ENCODE measurements at places on chromosomes 12 and 14. TPM values are rescaled to one million over a fixed set of nuclear protein-coding genes. Genes with fewer than 3 reads are reported as not detected.

Gene SLC7A8
- 7.0 TPM for polyA plus RNA-seq

Gene CLEC1A
- polyA plus RNA-seq: 1.5 TPM

Gene LTBP2
- polyA plus RNA-seq: 2.8 TPM

Gene ALG10
- polyA plus RNA-seq: 1.2 TPM

Gene ZC3H14
- polyA plus RNA-seq: 41.0 TPM

Gene SLC17A8
- 2.3 TPM for polyA plus RNA-seq

Gene KCNC2
- 3.5 TPM for polyA plus RNA-seq

Gene NGB
- 28.3 TPM for polyA plus RNA-seq

Gene TAS2R10
- polyA plus RNA-seq: not detected

Gene ANO4
- 9.0 TPM for polyA plus RNA-seq

Gene SAMD4A
- polyA plus RNA-seq: 3.1 TPM

Gene HOXC6
- polyA plus RNA-seq: not detected

Gene VRTN
- polyA plus RNA-seq: not detected

Gene WDHD1
- polyA plus RNA-seq: 7.4 TPM

Gene OASL
- polyA plus RNA-seq: 1.1 TPM

Gene CACNA2D4
- polyA plus RNA-seq: not detected

Gene RERGL
- polyA plus RNA-seq: 1.6 TPM

Gene KCNH5
- 1.6 TPM for polyA plus RNA-seq

Gene CEBPE
- not detected for polyA plus RNA-seq

Gene FAIM2
- 213 TPM for polyA plus RNA-seq

Gene JAG2
- polyA plus RNA-seq: 21.9 TPM

Gene SLC2A14
- 0.76 TPM for polyA plus RNA-seq

Gene GPR132
- polyA plus RNA-seq: 0.14 TPM

Gene HOXC12
- polyA plus RNA-seq: not detected
